ENCODE measurements at places on chromosomes 7 and 10. TPM values are rescaled to one million over a fixed set of nuclear protein-coding genes. Genes with fewer than 3 reads are reported as not detected.
A peak's percentile ranks its signal among the peaks of the same experiment; 100 is the strongest.

- no peak overlapping the region for H3K4me3 ChIP-seq
- H3K4me1 ChIP-seq: no peaks in the 10 kb centered on the region
- H3K36me3 ChIP-seq: no peaks in the 10 kb centered on the region
- H3K27ac ChIP-seq: no peak overlapping the region
- no peak for DNase-seq
Measured at GRCh38 chr7:90187507-90188050, 24.0 kb upstream of the STEAP2 start.

DNA sequence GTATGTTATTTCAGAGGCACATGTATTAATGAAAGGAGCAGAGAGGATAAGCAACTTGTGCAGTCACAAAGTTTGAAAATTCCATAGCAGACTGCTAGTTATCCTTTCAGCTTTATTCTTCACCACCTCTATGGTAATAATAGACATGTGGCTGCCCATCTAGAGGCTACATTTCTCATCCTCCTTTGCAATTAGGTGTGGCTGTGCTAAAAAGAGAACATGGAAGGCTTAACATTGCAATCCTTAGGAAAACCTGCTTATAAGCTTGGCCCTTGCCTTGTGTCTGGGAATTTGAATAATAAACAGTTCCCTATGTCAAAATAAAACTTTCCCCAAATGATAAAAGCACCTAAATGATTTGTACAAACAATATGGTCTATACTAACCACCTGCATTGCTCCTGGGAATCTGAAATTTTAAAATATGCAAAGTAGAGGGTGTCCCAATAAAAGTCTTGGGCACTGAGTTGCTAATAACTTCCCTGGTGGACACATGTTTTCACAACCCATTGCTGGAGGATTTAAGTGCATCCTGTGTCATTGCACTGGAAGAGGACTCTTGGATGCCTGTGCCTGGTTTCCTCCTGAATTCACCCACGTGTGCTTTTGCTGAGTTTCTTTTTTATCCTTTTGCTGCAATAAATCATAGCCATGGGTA is 30.5 kb downstream of the IL6 start:
- H3K36me3 ChIP-seq: no peaks in the 10 kb centered on the region
- H3K27ac ChIP-seq: no peak overlapping the region
- H3K4me3 ChIP-seq: no peak overlapping the region
- DNase-seq: no peak

GRCh38 chr10:61992671-61993668 is 91.5 kb downstream of the ARID5B start:
- H3K27ac ChIP-seq: peak overlapping the region; percentile 92
- peak; percentile 92 for DNase-seq
- no peak overlapping the region for H3K4me3 ChIP-seq
- no peaks in the 10 kb centered on the region for H3K36me3 ChIP-seq

DNA sequence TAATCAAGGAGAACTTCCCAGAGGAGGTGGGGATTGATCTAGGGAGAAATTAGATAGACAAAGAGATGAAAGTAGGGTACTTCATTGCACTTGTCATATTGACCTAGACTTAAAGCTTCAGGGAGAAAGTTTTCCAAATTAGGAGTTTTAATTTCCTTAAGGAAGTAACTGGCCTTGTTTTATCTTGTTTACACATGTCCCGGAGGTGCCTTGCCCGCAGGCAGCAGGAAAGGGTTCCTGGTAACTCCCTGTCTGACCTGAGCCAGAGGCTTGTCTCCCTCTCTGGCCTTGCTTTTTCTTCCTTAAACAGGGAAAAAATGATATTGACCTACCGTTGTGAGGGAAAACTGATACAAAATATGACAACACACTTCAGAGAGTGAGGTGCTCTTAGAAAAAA is 181.6 kb downstream of the EVX1 start:
- no peaks in the 10 kb centered on the region for H3K4me1 ChIP-seq
- no peak for DNase-seq
- H3K27ac ChIP-seq: no peak overlapping the region
- no peak overlapping the region for H3K4me3 ChIP-seq

GCK gene
- total RNA-seq: 4.4 TPM

PKD1L1 gene
- 0.49 TPM for total RNA-seq
